ENCODE measurements at places on chromosomes 1 and 21.

- H3K27me3 ChIP-seq = no peaks in the 10 kb centered on the region
- H3K36me3 ChIP-seq = peaks cover 10% of the 10 kb centered on the region
- no peak overlapping the region for H3K4me3 ChIP-seq
- peaks cover 59% of the 10 kb centered on the region for H3K4me1 ChIP-seq
- H3K27ac ChIP-seq = no peak overlapping the region
These were observed 32.2 kb downstream of the SOAT1 start for GRCh38 chr1:179325836-179326235.

DNA sequence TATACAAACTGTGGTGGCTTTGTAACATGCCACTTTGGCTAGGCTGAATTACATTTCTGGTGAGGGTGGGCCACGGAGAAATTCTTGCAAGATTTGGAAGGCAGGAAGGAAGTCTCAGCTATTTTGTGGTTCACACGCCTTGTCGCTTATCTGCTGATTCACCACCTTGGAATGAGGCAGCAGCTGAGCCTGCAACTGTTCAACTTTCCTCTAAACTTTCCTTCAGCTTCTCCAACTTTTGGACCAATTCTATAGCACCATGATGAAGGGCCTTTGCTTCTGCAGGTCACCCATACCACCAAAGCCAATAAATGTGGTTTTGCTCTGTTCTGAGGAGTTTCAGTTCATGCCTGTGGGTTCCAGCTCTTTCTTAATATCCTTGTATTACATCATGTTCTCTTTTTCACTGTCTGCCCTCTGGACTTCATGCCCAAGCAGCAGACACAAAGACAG is 337.6 kb upstream of the SNX7 start:
- peaks cover 31% of the 10 kb centered on the region for H3K4me1 ChIP-seq
- no peaks in the 10 kb centered on the region for H3K36me3 ChIP-seq
- no peaks in the 10 kb centered on the region for H3K27me3 ChIP-seq
- peak; percentile 51 for DNase-seq

GRCh38 chr1:197485790-197486189 is 217.7 kb downstream of the CRB1 start:
- H3K27me3 ChIP-seq = no peaks in the 10 kb centered on the region
- no peaks in the 10 kb centered on the region for H3K4me1 ChIP-seq
- no peaks in the 10 kb centered on the region for H3K36me3 ChIP-seq

- H3K4me3 ChIP-seq = no peak overlapping the region
- no peak overlapping the region for H3K27ac ChIP-seq
These were observed 121.8 kb upstream of the SPAG17 start for GRCh38 chr1:118306851-118307250.

GRCh38 chr1:171931752-171932151 is 90.5 kb downstream of the DNM3 start:
- H3K36me3 ChIP-seq = no peaks in the 10 kb centered on the region
- no peak overlapping the region for H3K27ac ChIP-seq
- H3K27me3 ChIP-seq = no peaks in the 10 kb centered on the region
- DNase-seq = no peak
- H3K4me3 ChIP-seq = no peak overlapping the region

GRCh38 chr1:224880593-224881307 is 48.7 kb upstream of the DNAH14 start:
- no peaks in the 10 kb centered on the region for H3K36me3 ChIP-seq
- H3K27me3 ChIP-seq = no peaks in the 10 kb centered on the region
- no peaks in the 10 kb centered on the region for H3K4me1 ChIP-seq
- H3K4me3 ChIP-seq = no peak overlapping the region
- no peak for DNase-seq

GRCh38 chr1:216766633-216767327 is 43.6 kb upstream of the ESRRG start:
- DNase-seq = no peak
- no peaks in the 10 kb centered on the region for H3K27me3 ChIP-seq
- H3K4me3 ChIP-seq = no peak overlapping the region
- H3K4me1 ChIP-seq = no peaks in the 10 kb centered on the region

- peaks cover 17% of the 10 kb centered on the region for H3K36me3 ChIP-seq
- H3K27ac ChIP-seq = no peak overlapping the region
- no peaks in the 10 kb centered on the region for H3K27me3 ChIP-seq
- no peak overlapping the region for H3K4me3 ChIP-seq
- no peak for DNase-seq
These were observed 6.7 kb downstream of the ELF3 start for GRCh38 chr1:202016811-202017748.

DNA sequence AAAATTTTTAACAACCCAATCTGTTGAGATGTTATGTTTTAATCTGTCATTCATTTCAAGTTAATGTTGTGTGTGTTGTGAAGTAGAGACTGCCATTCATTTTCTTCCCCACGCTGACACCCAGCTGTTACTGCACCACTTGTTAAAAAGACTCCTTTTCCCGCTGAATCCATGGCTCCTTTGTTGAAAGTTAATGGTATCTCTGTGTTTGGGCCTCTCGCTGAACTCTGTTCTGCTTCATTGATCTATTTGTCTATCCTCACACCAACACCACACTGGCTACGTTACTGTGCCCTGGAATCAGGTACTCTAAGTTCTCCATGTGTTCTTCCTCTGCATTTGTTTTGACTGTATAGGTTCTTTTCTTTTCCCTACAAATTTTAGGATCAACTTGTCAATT is 58.2 kb downstream of the PDE9A start:
- no peak for DNase-seq
- no peak overlapping the region for H3K27ac ChIP-seq
- H3K4me1 ChIP-seq = no peaks in the 10 kb centered on the region
- H3K36me3 ChIP-seq = no peaks in the 10 kb centered on the region
- no peak overlapping the region for H3K4me3 ChIP-seq

GRCh38 chr1:230542054-230542453 is 100.2 kb upstream of the COG2 start:
- H3K4me1 ChIP-seq = no peaks in the 10 kb centered on the region

DNA sequence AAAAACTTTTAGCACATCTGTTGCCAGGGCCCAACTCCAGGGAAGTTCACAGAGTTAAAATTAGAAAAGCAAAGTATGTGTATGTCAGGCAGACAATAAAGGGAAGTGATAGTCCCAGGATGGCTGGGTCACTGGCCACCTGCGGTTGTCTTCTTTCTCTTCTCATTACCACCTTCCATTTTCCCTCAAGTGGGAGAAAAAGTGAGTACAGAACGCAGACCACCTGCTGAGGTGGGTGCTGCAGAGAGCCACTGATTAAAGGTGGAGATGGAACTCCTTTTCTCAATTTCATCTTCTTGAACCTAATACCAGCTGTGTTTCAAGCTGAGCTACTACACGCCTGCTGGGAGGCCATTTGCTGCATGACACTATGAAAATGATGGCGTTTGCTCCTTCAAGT is 88.8 kb upstream of the PDE4B start:
- no peak overlapping the region for H3K27ac ChIP-seq
- no peak for DNase-seq
- no peak overlapping the region for H3K4me3 ChIP-seq

DNA sequence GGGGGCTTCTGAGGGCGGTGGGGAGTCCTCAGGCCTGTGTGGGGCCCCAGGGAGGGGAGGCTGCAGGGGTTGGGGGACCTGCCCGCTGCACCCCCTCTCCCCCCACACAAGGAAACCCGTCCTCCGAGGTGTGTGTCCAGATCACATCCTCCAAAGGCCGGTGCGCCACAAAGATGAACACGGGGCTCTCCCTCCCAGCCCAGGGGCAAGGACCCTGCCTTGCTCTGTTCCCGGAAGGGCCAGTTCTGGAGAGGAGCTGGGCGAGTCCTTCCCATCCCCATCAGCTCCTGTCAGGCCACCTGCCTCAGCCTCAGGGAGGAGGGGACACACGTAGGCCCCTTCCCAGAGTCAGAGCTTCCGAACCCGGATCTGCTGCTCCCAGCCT is 2.5 kb upstream of the TTLL10 start:
- no peaks in the 10 kb centered on the region for H3K36me3 ChIP-seq
- no peak overlapping the region for H3K4me3 ChIP-seq
- no peaks in the 10 kb centered on the region for H3K4me1 ChIP-seq
- H3K27ac ChIP-seq = no peak overlapping the region
- H3K27me3 ChIP-seq = peaks cover 4% of the 10 kb centered on the region

DNA sequence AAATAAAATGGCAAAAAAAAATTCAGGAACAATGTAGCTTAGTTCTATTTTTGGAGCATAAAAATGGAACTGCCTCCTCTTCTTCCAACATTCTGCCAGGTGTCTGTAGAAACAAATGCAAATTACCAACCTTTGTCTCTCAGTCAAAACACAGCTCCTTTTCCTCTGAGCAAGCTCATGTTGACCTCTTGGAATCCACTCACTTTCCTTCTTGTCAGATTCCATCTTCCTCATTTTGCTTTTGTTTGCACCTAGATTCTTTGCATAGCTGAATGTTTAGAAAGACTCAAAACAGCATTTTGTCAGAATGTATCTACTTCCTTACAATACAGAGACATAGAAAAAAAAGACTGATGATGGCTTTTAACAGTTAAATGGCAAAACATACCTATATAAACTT is 178.2 kb downstream of the ADGRL2 start:
- no peaks in the 10 kb centered on the region for H3K36me3 ChIP-seq
- H3K27ac ChIP-seq = no peak overlapping the region
- H3K4me3 ChIP-seq = no peak overlapping the region
- H3K4me1 ChIP-seq = no peaks in the 10 kb centered on the region
- DNase-seq = no peak

- DNase-seq = no peak
- no peak overlapping the region for H3K27ac ChIP-seq
- no peak overlapping the region for H3K4me3 ChIP-seq
These were observed 193.8 kb downstream of the LYPLAL1 start for GRCh38 chr1:219367496-219367895.

DNA sequence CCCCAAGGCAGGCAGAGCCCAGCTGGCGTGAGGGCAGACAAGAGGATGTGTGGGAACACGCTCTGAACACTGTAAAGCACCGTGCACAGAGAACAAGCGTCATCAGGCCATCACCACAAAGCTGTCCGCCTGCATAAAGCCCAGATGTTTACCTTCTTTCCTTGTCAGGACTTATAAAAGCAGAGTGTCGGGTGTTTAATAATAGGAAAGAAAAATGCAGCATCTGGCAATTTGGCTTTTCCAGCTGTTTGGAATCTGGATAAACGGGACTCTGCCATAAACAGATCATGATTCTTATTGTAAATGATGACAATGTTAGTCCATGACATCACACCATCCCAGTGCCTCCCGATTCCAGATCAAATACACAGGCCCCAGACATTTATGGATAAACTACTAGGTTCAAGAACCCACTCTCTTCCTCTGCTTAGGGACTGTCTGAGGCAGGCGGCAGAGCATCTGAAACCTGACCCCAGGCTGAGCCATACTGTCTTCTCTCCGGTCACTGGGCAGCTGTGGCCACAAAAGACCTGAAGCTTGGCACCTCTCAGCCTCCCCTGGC is 4.2 kb downstream of the GLIS1 start:
- no peak overlapping the region for H3K4me3 ChIP-seq
- H3K36me3 ChIP-seq = no peaks in the 10 kb centered on the region
- no peak overlapping the region for H3K27ac ChIP-seq
- DNase-seq = no peak
- H3K4me1 ChIP-seq = peaks cover 9% of the 10 kb centered on the region

DNA sequence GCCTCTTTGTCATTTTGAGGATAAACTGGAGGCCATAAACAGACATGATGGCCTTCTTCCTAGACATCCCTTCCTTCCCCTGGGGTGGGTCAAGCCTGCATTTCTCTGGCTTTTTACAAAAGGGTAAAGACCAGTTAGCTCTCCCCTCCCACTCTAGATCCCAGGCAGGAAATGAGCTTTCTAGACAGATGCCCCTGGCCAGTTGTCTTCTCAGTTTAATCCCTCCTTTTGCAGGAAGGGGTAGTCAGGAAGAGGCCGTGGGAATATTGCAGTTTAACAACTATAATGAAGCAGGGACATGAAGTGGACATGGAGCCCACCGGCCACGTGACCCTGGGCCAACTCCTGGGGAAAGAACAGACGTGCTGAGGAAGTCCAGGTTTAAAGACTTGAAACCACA is 85.7 kb downstream of the NID1 start:
- H3K27ac ChIP-seq = no peak overlapping the region
- peaks cover 37% of the 10 kb centered on the region for H3K4me1 ChIP-seq
- no peak overlapping the region for H3K4me3 ChIP-seq
- DNase-seq = no peak

DNA sequence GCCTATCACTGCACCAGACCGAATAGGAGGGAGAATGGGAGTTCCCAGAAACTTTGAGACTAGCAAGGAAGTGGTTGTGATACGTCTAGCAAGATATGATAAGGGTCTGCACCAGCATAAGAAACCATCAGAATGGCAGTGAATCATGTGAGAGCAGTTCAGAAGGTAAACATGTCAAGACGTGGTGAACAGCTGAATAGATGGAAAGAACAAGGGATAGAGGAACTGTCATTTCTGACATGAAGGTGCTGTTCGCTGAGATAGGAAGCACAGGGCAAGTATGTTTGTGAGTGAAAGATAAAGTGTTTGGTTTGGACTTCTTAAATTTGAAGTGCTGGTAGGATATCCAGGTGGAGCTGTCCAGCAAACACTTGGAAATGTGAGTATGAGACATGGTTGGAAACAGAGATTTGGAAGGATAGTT is 1.1 kb upstream of the AGO1 start:
- peaks cover 41% of the 10 kb centered on the region for H3K4me1 ChIP-seq
- H3K27me3 ChIP-seq = no peaks in the 10 kb centered on the region
- no peak overlapping the region for H3K27ac ChIP-seq
- H3K36me3 ChIP-seq = no peaks in the 10 kb centered on the region
- no peak overlapping the region for H3K4me3 ChIP-seq
- DNase-seq = no peak

- H3K27me3 ChIP-seq = no peaks in the 10 kb centered on the region
- H3K4me1 ChIP-seq = peaks cover 11% of the 10 kb centered on the region
- no peak overlapping the region for H3K4me3 ChIP-seq
- DNase-seq = no peak
- no peaks in the 10 kb centered on the region for H3K36me3 ChIP-seq
These were observed 12.8 kb upstream of the PHC2 start for GRCh38 chr1:33443705-33444180.

DNA sequence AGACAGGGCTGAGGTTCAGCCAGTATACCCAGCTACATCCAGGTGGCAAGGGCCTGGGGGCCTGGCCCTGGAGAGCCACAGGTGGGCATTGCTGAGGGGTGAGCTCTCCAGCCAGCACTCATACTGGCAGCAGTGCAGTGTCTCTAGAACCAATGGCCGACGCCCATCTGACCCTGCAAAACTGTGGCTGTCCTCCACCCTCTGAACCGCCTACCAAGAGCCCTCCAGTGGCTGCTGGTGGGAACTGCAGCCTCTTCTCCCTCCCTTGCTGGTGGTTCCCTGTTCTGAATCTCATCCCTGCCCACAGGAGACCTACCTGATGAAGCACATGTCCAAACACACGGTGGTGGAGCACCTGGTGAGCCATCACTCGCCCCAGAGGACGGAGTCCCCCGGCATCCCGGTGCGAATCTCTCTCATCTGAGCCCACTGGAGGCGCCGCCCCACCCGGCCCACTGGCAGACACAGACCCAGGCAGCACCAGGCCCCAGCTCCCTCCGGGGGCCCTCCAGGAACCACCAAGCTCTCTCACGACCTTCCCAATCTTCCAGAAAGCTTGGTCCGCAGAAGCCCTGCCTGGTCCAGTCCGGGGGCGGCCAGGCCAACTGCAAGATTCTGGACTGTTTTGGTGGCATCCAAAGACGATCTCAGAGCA is 22.1 kb downstream of the A3GALT2 start:
- peaks cover 11% of the 10 kb centered on the region for H3K4me1 ChIP-seq
- H3K4me3 ChIP-seq = no peak overlapping the region
- no peak overlapping the region for H3K27ac ChIP-seq
- H3K36me3 ChIP-seq = peaks cover 50% of the 10 kb centered on the region

GRCh38 chr1:60169206-60169605 is 95.6 kb upstream of the C1orf87 start:
- DNase-seq = no peak
- H3K4me3 ChIP-seq = no peak overlapping the region
- no peaks in the 10 kb centered on the region for H3K36me3 ChIP-seq

Data from CD14-positive monocyte (primary cell).